A549 treated with RU486 at 1 μM for 4 hours (cell line): ENCODE measurements at places on chromosomes 1 and 21. TPM values are rescaled to one million over a fixed set of nuclear protein-coding genes. Genes with fewer than 3 reads are reported as not detected.

Gene C1orf185
- total RNA-seq: not detected in 5 replicates

Gene GJB5
- total RNA-seq: 0.07 TPM in 1 of 5 replicates, not detected in the others

Gene HSD3B2
- total RNA-seq: not detected in 5 replicates

Gene HSD17B7
- 8.1 to 10.6 TPM (median 9.5 TPM) in 5 replicates for total RNA-seq

Gene FAM151A
- not detected in 5 replicates for total RNA-seq

Gene ANKRD34A
- 0.07 to 0.28 TPM (median 0.23 TPM) in 5 replicates for total RNA-seq

Gene FAM3B
- total RNA-seq: not detected in 5 replicates

Gene CYP4X1
- total RNA-seq: 0.07 to 0.08 TPM in 2 of 5 replicates, not detected in the others

Gene IRF6
- total RNA-seq: 0.08 to 0.18 TPM (median 0.10 TPM) in 5 replicates

Gene CCDC27
- total RNA-seq: not detected in 5 replicates

Gene GPR137B
- total RNA-seq: 14.6 to 20.0 TPM (median 18.1 TPM) in 5 replicates

Gene RNF186
- not detected in 5 replicates for total RNA-seq

Gene LHX8
- total RNA-seq: 1.1 to 1.5 TPM (median 1.4 TPM) in 5 replicates

Gene RAVER2
- 2.4 to 5.5 TPM (median 5.0 TPM) in 5 replicates for total RNA-seq

Gene HTR1D
- 10.8 to 12.6 TPM (median 11.8 TPM) in 5 replicates for total RNA-seq

Gene TAS1R2
- not detected in 5 replicates for total RNA-seq

Gene NTNG1
- total RNA-seq: not detected in 5 replicates

Gene NHLH1
- 0.34 to 0.70 TPM (median 0.42 TPM) in 5 replicates for total RNA-seq

Gene OPTC
- total RNA-seq: not detected in 5 replicates

Gene CFAP141
- 0.61 TPM in 1 of 5 replicates, not detected in the others for total RNA-seq

Gene TENT5C
- total RNA-seq: 0.06 to 0.07 TPM (median 0.06 TPM) in 4 of 5 replicates, not detected in the other
